ENCODE measurements at places on chromosomes 5 and 9. TPM values are rescaled to one million over a fixed set of nuclear protein-coding genes. Genes with fewer than 3 reads are reported as not detected.

The STC2 gene
- total RNA-seq, result 12.0 TPM

The PRDM9 gene
- total RNA-seq, result not detected

The LCN9 gene
- total RNA-seq, result not detected

The TLR4 gene
- not detected for total RNA-seq

The GPR150 gene
- total RNA-seq, result 0.82 TPM

The PIP5KL1 gene
- total RNA-seq, result 0.94 TPM

The SPINK6 gene
- total RNA-seq, result not detected

The SLIT3 gene
- total RNA-seq, result 1.8 TPM

The CCNO gene
- not detected for total RNA-seq

The PRKAA1 gene
- total RNA-seq, result 54.4 TPM

The TPPP gene
- 0.53 TPM for total RNA-seq

The TMEM8B gene
- 6.0 TPM for total RNA-seq

The HMMR gene
- total RNA-seq, result 109 TPM

The CA9 gene
- 1.6 TPM for total RNA-seq

The LRRTM2 gene
- 0.07 TPM for total RNA-seq

The SEMA5A gene
- 0.48 TPM for total RNA-seq

The IFNA13 gene
- not detected for total RNA-seq

The NOL6 gene
- total RNA-seq, result 38.1 TPM

The SLC46A2 gene
- not detected for total RNA-seq

The C9orf57 gene
- not detected for total RNA-seq

The DOCK8 gene
- 140 TPM for total RNA-seq

The HBEGF gene
- total RNA-seq, result 23.5 TPM
